ENCODE measurements at places on chromosomes 2 and 18. TPM values are rescaled to one million over a fixed set of nuclear protein-coding genes. Genes with fewer than 3 reads are reported as not detected.
A peak's percentile ranks its signal among the peaks of the same experiment; 100 is the strongest.

NRP2 gene
- 76.7 TPM for total RNA-seq

GAD1 gene
- 4.7 TPM for total RNA-seq

DNA sequence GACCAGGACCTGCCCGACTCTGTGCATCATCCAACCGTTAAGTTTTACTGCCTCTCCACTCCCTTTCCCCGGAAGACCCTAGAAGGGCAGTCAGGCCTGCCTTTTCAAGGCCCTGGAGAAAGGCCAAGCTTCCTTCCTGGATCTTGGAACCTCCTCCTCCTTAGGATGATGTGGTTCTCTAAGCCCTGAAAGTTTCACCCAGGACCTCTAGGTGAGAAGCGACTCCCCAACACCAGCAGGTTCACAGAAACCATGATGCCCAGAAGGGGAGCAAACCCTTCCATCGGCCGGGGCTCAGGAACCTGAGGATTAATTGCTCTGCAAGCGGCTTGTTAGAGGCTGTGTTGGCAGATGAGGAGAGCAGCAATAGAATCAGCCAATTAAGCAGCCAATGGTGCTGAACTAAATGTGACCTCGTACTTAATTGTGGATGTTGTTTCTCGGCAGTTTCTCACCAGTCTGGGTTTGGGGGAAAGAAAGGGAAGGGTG lies 94.2 kb upstream of the FZD7 start:
- DNase-seq, result peak; percentile 48

ANO7 gene
- 5.8 TPM for total RNA-seq

ABHD3 gene
- total RNA-seq, result 6.4 TPM

- no peak for DNase-seq
Observed at GRCh38 chr2:136863874-136864273, 98.5 kb downstream of the THSD7B start.

POTEC gene
- not detected for total RNA-seq

DNA sequence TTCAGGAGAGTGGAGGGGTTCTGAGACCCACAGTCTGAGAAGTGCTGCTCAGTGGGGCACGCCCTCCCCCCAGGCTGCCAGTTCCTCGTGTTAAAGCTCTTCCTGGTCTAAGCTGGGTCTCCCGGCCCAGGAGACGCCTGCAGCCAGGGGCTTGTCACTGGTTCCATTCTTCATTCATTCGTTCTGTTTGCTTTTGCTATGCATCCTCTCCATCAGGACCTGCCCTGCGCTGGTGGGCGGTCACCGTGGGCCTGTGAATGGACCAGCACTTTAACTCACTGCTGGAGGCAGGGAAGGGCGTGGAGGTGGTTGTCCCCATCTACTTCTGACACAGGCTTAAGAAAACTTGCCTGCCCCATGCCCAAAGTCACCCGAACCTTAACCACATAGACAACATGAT lies 272.8 kb upstream of the HDAC4 start:
- DNase-seq, result no peak

DNA sequence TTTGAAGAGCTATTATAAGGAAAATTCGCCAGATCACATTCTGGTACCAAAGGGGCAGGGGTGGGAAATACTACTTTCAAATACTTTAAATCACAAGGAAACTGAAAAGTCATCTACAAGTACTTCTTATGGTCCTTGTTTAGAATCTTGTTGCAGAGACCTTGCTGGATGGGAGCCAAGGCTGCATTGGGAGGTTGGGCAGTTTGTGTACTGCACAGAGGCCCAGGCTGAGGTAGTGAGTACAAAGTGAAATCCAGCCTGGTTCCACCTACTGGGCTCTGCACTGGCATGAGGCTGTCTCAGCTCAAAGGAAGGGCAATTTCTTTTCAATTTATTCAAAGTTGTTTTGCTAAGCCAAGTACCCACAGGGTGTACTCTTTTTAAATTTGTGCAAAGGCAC lies 140.3 kb upstream of the DLX2 start:
- DNase-seq, result no peak

GRCh38 chr2:70043252-70043875 lies 43.9 kb upstream of the PCBP1 start:
- DNase-seq, result no peak

CFC1 gene
- total RNA-seq, result not detected

- DNase-seq, result no peak
Observed at GRCh38 chr2:46181789-46182530, 115.2 kb upstream of the EPAS1 start.

DNA sequence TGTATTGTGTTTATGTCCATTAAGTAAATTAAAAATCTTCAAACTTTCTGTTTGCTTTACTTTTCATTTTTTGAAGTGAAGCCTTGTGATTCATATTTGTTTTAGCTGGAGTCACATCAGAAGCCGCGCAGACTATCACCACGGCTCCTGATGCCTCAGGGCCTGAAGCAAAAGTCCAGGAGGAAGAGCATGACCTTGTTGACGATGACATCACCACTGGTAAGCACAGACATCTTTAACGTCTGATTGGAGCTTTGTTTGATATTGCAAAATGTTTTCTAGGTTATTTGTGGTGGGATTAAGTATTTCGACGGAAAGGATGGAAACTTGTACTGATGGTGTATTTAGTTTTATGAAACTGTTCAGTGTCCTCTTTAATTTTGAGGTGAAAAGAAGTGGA lies 164.8 kb downstream of the WDR7 start:
- no peak for DNase-seq

DNA sequence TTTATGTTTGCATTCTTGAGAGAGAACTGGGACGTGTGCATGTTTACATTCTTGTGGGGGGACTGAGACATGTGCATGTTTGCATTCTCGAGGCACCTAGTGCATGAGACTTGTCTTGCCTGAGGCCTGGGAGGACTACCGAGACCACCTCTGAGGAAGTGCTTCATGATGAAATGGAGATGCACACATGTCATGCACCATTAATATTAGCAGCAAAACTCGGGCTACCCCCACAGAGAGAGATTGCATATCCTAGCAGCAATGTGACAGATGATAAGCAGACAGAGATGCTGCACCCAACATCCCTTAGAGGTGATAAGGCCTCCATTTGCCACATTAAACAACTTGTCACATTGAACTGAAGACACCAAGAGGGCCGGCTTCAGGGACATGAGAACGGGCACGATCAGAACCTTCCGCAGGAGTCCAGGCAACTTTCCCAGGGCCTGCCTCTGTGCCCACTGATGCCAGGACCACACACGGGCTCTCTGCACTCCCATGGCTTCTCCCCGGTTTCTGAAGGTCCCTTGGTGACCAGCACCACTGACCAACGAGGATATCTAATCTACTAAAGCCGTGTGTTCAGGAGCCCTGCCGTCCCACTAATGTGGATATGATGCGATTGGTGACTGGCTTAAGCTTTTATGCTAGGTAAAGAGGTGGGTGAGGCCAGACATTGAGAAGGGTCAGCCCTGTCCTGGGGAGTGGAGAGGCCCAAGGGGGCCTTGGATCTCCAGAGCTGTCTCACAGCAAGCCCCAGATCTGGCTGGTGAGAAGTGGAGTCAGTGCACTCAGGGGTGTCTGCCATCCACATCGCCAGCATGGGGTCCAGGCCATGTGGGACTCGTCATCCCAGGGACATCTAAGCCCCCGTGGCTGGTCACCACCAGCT lies 208.3 kb downstream of the NDUFA10 start:
- DNase-seq, result no peak

FAM124B gene
- total RNA-seq, result not detected

DNA sequence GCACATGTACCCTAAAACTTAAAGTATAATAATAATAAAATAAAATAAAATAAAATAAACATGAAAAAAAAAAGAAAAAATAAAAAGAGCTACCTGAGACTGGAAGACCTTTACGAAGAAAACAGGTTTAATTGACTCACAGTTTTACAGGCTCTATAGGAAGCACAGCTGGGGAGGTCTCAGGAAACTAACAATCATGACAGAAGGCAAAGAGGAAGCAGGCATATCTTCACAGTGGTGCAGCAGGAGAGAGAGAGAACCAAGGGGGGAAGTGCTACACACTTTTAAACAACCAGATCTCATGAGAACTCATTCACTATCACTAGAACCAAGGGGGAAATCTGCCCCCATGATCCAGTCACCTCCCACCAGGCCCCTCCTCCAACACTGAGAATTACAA lies 379.3 kb upstream of the VWC2L start:
- no peak for DNase-seq

FABP1 gene
- not detected for total RNA-seq

- DNase-seq, result peak; percentile 44
Observed at GRCh38 chr18:46916551-46917107, 678 bp downstream of the PIAS2 start.

DNA sequence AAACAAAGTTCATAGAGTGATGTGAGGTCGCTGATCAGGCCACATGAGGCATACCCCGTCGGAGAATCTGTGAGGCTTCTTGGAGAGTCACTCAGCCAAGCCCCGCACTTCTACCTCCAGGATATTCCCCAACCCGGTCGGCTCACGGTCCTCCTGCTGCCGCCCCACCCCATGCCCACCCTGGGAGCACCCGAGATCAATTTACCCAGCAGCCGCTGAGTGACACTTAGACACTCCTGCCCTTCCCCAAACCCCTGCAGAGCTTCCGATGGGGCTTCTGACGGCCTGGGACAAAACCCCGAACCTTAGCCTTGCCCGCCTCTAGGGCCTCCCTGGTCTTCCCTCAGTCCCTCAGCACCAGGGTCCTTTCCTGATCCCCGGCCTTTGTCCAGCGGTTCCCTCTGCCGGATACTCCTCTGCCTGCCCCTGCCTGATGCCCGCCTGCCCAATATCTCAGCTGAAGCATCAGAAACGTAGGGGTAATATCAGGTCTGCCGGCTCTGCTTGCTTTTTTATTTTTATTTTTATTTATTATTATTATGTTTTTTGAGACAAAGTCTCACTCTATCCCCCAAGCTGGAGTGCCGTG lies 18.9 kb upstream of the OTOS start:
- DNase-seq, result no peak

CPO gene
- total RNA-seq, result not detected

GRCh38 chr2:240819858-240820606 lies at the start of gene KIF1A:
KIF1A (minus strand) TSS chr2:240820219; CDS start chr2:240797752, 22,467 bp downstream.
- no peak for DNase-seq

DNA sequence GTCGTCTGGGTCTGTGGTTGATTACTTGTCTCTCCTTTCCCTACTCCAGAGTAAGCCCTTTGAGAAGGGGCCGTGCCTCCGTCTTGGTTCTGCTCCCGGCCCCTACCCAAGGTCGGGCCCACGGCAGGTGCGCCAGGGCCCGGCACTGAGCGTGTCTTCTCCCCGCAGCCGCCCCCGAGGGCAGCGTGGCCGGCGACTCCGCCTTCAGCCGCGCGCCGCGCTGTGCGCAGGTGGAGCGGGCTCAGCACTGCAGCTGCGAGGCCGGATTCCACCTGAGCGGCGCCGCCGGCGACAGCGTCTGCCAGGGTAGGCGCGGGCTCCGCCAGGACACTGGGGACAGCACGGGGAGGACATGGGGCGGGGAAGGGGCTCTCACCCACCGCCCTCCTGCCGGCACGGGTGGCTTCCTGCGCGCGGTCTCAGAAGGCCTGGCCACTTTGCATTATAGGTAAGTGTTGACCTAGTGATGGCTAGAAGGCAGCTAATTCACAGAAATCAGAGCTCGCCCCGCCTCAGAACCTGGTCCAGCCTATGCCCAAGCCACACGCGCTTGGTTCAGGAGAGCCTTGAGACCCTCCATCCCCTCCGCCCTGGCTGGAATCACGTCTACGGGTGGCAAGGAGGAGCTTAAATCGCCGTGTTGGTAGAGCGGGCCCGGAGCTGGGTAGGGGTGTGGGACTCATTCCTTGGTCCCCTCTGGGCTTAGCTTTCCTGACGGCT lies 43.5 kb downstream of the FBLN7 start:
- DNase-seq, result no peak

DNA sequence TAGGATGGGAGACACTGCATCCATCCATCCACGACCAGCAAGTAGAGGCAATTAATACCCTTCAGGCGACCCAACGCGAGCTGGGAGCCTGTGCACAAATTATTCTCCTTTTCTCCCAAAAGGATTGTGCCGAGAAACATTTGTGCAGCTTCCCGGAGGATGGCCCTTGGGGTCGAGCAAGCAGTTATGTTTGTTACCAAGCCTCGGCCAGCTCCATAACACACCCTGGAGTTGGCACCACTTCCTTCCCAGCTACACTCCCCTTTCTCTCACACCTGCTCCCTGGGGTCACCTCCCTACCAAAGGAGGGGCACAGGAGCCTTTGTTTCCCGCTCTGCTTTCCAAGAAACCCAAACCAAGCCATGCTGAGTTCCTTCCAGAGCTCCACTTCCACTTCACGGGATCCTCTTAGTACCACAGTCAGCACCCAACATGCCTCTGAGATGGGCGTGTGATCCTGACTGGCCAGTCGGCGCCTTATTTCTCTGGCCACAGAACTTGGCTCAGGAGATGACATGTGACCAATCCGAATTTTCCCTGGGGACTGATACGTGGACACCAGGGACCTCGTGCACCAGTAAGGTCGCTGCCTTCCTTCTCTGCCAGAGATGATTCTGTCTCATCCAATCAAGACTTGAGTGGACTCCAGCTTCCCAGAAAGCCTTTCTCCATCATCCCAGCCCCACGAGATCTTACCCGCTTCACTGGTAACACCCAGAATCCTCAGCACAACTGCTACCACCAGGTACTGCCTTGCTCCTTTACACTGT lies 28.5 kb downstream of the GPR55 start:
- DNase-seq, result no peak

DNA sequence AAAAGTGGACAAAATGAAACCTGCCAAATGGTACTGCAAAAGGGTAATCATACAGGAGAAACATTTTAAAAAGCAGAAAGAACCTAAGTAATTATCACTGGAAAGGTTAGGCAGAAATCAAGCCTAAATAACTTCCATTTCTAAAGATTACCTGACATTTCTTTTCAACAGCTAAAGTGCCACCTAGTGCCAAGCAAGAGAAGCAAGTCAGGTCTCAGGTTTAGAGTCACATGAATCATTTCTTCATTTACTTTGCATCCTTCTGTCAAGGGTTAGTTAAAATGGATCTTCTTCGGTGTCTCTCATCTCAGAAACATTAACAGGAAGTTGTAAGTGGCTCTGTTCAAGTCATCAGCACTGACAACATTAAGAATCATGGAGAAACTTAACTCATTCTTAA lies 90.3 kb downstream of the AKAIN1 start:
- no peak for DNase-seq

GRCh38 chr2:19228715-19229114 lies 129.7 kb downstream of the OSR1 start:
- DNase-seq, result no peak

SCYGR4 gene
- total RNA-seq, result not detected

DNA sequence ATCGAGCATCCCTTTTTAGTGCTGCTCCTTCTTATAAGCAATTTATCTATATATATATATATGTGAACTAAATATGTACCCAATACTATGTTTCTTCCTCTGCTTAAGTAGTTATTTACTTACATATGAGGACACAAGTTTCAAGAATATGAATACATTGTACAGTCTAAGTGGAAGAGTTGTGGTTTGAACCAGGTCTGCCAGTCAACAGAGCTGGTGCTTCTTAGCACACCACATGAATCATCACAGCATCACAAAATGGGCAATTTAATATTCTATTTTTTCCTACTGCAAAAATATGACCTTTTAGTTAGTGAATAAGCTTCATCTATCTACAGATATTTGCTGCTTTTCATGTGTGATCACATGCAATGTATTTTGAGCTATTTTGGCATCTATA lies 64.4 kb upstream of the SPAG16 start:
- no peak for DNase-seq

NAT8 gene
- total RNA-seq, result not detected

GALNT3 gene
- total RNA-seq, result 16.4 TPM

GRCh38 chr2:20593072-20594034 lies 57.5 kb downstream of the HS1BP3 start:
- DNase-seq, result peak; percentile 91

- no peak for DNase-seq
Observed at GRCh38 chr18:42632801-42633200, 482.7 kb downstream of the RIT2 start.

GPBAR1 gene
- 0.55 TPM for total RNA-seq

GRCh38 chr2:29579495-29580169 lies 341.8 kb downstream of the ALK start:
- peak; percentile 18 for DNase-seq
